Lung (tissue), 17 donors: ENCODE measurements at places on chromosomes 6 and 20. TPM values are rescaled to one million over a fixed set of nuclear protein-coding genes. Genes with fewer than 3 reads are reported as not detected.

The DTD1 gene
- 26.5 TPM for polyA plus RNA-seq

- no peaks in the 10 kb centered on the region for H3K36me3 ChIP-seq
- no peak overlapping the region for H3K4me3 ChIP-seq
- H3K27me3 ChIP-seq = no peaks in the 10 kb centered on the region
- no peaks in the 10 kb centered on the region for H3K4me1 ChIP-seq
Observed at GRCh38 chr20:61673152-61673847, 392.4 kb downstream of the TAF4 start.

- H3K4me3 ChIP-seq = no peak overlapping the region
- no peaks in the 10 kb centered on the region for H3K27me3 ChIP-seq
- H3K27ac ChIP-seq = no peak overlapping the region
- H3K4me1 ChIP-seq = no peaks in the 10 kb centered on the region
Observed at GRCh38 chr6:121260651-121261102, 73.6 kb downstream of the TBC1D32 start.

DNA sequence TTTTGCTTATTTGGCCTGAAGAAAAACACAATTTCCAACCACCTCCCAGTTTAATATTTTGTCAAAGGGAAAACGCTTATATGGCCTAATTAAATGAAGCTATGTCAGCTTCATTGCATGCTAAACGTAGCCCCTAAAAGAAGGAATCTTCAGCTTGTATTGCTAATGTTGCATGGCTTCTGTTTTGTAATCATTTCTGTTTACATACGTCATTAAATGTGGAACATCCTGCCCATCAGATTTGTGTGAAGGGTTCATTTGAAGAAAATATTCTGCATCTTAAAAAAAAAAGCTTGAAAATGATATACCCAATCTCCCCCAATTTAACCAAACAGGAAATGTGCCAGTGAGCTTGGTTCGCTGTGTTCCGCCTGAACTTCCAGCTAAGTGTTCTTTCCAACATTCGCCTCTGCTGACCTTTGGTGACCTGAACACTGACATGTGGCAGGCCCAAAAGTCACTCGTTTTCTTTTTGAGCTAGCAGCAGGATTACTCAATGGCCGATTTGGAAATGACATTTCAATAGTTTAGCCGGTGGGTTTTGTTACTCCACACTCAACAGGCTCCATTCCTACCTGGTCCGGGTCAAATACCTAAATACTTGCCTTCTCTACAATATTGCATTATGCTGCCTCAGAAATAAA is 12.7 kb upstream of the SIRT5 start:
- no peaks in the 10 kb centered on the region for H3K36me3 ChIP-seq
- H3K27ac ChIP-seq = no peak overlapping the region
- H3K27me3 ChIP-seq = no peaks in the 10 kb centered on the region
- no peaks in the 10 kb centered on the region for H3K4me1 ChIP-seq
- DNase-seq = no peak

DNA sequence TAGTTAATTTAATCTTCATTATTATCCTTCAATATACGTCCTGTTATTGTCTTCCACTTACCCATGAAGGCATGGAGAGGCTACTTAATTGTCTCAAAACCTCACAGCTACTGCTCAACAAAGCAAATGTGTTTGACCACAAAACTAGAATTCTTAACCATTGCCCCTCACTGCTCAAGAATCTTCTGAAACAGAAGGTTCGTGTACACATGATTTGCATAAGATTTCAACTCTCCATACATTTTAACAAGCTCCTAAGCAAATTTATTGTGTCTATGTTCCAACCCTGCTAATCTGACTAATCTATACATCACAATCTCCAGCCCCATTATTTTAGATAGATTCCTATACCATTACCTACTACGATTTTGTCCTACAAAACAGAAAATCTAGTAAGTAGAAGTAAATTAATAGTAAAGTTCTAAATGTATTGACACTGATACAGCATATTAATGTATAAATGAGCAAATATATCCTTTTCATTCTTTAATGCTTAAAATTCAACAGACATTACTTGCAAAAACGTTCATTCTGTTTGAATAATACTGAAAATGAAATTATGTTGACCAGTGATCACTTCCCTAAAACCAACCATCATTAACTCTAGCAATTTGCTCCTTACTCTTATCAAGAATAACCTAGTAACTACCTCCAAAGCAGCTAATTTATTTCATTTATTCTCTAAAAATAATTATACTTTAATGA is 89.7 kb upstream of the RNF217 start:
- no peaks in the 10 kb centered on the region for H3K36me3 ChIP-seq
- no peak for DNase-seq
- no peak overlapping the region for H3K4me3 ChIP-seq
- no peaks in the 10 kb centered on the region for H3K4me1 ChIP-seq
- no peak overlapping the region for H3K27ac ChIP-seq
- H3K27me3 ChIP-seq = no peaks in the 10 kb centered on the region

The DEFB132 gene
- polyA plus RNA-seq = not detected

DNA sequence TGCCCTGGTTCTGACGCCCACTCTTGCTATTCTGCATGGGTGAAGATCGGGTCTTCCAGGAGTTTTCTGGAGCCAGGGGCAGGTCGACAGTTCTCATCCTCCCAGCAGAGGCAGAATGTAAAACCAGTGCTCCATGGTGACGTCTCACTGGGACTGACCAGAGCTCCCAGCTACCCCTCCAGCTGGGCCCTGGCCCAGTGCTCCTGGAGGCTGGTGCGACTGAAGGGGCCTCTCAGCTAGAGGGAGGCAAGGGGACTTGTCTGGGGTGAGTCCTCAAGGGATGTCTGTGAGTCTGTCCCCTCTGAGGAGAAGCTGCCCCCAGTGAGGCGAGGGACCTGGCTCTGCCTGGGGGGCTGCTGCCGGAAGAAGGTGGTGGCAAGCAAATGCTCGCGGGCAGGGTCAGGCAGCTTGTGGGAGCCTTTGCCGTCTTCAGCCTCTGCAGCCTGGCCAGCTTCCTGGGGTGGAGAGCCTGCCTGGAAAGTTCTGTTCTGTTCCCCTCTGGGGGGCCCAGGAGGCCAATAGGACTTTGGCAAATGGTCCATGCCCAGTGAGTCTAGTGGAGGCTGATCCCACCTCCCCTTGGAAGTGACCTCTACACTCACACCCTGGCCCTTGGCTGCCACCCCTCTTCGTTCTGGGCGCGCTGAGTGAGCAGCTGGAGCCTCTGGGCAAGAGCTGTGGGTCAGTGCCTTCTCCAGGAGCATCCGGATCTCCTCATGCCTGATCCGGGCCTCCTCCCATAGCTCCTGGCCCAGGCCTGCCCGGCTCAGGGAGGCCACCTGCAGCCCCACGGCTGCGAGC is 47.5 kb downstream of the KIAA1755 start:
- DNase-seq = no peak
- H3K36me3 ChIP-seq = no peaks in the 10 kb centered on the region
- no peak overlapping the region for H3K27ac ChIP-seq
- no peak overlapping the region for H3K4me3 ChIP-seq
- no peaks in the 10 kb centered on the region for H3K27me3 ChIP-seq

GRCh38 chr6:82679232-82679631 is 315.6 kb downstream of the TPBG start:
- H3K27me3 ChIP-seq = no peaks in the 10 kb centered on the region
- no peak overlapping the region for H3K4me3 ChIP-seq
- H3K27ac ChIP-seq = no peak overlapping the region
- no peak for DNase-seq

GRCh38 chr20:58891086-58891717 is 38.7 kb downstream of the GNAS start:
- H3K36me3 ChIP-seq = no peaks in the 10 kb centered on the region
- H3K27me3 ChIP-seq = no peaks in the 10 kb centered on the region
- no peak for DNase-seq

DNA sequence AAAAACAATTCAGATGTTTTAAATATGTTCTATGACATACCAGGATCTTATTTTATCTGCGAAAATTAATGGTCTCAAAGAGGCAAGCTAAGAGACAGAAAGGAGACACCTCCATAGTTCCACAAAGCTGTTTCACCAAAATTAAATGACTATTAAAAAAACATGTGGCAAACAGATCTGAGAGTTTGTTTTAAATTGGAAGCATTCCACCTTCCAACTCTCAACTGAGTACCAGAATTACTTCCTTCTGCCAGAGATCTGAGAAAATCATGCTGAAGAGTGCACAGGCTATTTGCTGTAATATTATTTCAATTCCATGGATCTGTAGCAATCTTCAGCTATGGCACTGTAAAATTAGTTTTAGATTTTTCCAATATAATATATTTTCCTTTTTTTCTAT is 669.5 kb upstream of the MARCKS start:
- H3K4me1 ChIP-seq = peaks cover 6% of the 10 kb centered on the region
- no peaks in the 10 kb centered on the region for H3K27me3 ChIP-seq
- H3K27ac ChIP-seq = no peak overlapping the region

GRCh38 chr6:109595998-109596397 is 95.0 kb downstream of the AK9 start:
- H3K36me3 ChIP-seq = no peaks in the 10 kb centered on the region
- no peak for DNase-seq
- no peaks in the 10 kb centered on the region for H3K4me1 ChIP-seq
- H3K4me3 ChIP-seq = no peak overlapping the region
- no peaks in the 10 kb centered on the region for H3K27me3 ChIP-seq

The SRC gene
- polyA plus RNA-seq = 35.6 TPM
